CD4-positive, alpha-beta T cell treated with Interleukin-4 for 1 hour (primary cell): ENCODE measurements at places on chromosomes 2 and 18.

- no peak for DNase-seq
These were observed 10.1 kb downstream of the RPS27A start for GRCh38 chr2:55242617-55243016.

GRCh38 chr2:39140322-39140847 lies 19.5 kb upstream of the SOS1 start:
- DNase-seq, result no peak

DNA sequence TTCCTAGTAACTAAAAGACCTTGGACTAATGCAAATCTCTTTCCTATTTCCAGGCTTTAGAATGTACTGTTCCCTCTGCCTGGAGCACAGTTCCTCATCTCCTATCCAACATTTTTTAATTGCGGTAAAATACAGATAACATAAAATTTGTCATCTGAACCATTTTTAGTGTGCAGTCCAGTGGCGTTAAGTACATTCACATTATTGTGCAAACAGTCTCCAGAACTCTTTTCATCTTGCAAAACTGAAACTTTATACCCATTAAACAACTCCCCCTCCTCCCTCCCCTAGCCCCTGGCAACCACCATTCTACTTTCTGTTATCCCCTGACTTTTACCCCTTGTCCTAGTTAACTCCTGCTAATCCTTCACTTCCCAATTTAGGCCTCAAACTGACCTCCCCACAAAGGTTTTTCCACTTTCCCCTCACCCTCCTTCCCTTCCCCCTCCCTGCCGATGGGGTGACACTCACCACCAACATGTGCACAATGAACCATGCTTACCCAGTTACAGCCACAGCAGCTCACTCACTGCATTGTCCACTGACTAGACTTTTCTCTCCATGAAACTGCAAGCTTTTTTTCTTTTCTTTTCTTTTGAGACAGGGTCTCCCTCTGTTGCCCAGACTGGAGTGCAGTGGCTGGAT lies 54.8 kb downstream of the KIAA2012 start:
- DNase-seq, result no peak

GRCh38 chr18:48132797-48133655 lies 202.6 kb upstream of the SMAD2 start:
- no peak for DNase-seq

DNA sequence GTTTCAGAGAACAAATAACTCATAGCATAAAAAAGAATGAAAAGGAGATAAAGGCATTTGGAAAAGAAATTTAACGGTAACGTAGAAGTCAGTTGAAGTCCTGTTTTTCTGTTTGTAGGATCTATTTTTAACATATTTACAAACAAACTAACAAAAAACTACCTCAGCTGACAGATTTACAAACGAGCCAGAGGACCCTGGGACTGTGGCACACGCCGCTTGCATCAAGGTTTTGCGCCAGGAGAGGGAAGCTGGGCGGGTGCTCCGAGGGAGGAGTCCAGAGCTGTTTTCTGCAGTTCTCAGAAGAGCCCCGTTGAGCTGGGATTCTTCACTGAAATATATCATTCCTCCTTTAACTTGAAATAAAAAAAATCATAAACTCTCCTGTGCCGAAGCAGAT lies 13.6 kb upstream of the TMEM18 start:
- DNase-seq, result no peak
